Right lung (tissue), 10 donors: ENCODE measurements at places on chromosomes 11 and 22. TPM values are rescaled to one million over a fixed set of nuclear protein-coding genes. Genes with fewer than 3 reads are reported as not detected.

- no peak for DNase-seq
Measured at GRCh38 chr22:36387709-36387958, 133 bp downstream of the MYH9 start.

DNA sequence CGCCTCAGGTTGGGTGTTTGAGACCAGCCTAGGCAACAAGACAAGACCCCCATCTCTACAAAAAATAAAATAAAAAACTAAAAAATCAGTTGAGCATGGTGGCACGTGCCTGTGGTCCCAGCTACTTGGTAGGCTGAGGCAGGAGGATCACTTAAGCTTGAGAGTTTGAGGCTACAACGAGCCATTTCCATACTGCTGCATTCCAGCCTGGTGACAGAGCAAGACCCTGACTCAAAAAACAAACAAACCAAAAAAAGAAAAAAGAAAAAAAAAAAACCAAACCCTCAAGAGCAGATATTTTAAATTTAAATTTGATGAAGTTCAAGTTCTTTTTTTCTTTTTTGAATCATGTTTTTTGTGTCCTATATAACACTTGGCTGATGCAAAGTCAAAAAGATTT, 7.2 kb upstream of the CCDC83 start:
- DNase-seq: no peak

The BRSK2 gene
- polyA plus RNA-seq: 0.59 TPM

The INS gene
- not detected for polyA plus RNA-seq

The CBX7 gene
- polyA plus RNA-seq: 6.8 TPM

The OR2AT4 gene
- polyA plus RNA-seq: 0.03 TPM

DNA sequence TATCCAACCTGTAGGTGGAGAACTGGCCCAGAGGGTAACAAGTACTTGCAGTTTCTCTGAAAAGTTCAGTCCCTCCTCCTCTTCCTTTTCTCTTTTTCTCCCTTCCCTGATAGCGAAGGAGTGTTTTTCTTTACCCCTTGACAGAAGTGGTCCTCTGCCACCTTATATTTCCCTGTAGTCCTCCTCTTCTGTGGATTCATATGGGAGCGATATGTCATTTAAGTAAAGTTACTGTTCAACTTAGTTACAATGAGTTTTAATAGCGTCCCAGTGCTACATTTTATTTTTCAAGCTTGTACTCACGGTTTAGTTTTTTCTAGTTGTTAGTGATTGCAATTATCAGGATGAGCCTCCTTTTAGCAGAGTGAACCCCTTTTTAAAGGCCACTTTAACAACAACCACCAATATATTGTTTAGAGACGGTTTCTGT, 1.4 kb downstream of the PCF11 start:
- DNase-seq: no peak

DNA sequence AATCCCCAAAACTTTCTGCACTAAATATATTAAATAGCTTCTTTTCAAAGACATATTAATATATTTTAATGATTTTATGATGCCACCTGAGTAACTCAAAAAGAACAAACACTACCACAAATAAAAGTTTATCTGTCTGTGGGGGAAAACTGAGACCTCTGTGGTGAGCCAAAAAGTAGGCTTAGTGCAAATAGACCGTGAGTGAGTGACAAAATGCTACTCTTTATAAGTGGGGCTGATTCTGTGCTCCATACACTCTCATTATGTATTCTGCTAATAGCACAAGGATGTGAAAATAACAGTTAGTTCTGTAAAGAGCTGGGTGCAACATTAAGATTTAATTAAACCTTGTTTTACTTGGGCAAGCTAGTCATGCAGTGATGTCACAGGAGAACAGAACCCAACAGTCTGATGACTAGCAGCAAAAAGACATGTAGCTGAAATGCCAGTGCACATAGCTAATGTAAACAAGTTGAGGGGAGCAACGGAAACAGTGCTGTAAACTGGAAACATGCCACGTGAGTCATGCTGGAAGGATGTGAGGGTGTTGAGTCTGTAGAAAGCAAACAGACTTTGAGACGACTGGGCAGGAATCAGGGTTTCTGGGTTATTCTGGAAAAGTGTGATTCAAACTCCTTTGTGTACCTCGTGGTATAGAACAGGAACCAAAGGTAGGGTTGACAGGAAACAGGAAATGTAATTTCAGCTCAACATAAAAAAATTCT, 1130.4 kb downstream of the LRRC4C start:
- DNase-seq: peak; percentile 85

DNA sequence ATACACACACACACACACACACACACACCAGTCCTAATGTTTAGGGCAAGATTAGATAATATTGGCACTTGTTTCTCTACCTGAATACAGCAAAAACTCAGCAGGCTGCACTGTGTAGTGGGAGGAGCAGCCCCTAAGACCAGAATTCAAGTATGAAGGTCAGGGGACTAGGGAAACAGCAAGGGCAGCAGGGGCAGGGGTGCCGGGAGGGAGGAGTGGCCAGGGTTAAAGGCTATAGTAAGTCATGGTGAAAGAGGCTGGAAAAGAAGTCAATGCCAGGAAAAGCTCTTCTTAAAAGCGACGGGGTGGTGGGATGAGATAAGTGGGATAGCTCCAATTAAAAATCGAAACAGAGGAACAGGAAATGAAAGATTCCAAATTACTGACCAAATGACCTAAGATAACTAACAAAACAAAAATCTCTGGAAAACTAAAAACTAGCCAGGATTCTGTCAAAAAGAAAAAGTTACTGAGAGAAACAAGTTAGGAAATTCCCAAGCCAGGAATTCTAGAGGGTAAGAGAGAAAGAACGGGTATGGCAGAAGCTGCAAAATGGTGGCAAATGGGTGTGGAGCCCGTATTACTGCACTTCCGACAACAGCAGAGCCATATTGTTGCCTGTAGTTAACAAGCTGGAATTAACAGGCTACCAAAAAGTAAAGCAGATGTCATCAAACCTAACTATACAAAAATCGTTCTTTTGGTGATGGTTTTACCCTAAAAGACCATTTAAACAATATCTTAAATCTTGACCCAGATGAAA, 1.3 kb downstream of the ASCL3 start:
- DNase-seq: no peak

- DNase-seq: no peak
Measured at GRCh38 chr11:127252321-127252720, 251.8 kb upstream of the KIRREL3 start.

The LMNTD2 gene
- polyA plus RNA-seq: 2.8 TPM

DNA sequence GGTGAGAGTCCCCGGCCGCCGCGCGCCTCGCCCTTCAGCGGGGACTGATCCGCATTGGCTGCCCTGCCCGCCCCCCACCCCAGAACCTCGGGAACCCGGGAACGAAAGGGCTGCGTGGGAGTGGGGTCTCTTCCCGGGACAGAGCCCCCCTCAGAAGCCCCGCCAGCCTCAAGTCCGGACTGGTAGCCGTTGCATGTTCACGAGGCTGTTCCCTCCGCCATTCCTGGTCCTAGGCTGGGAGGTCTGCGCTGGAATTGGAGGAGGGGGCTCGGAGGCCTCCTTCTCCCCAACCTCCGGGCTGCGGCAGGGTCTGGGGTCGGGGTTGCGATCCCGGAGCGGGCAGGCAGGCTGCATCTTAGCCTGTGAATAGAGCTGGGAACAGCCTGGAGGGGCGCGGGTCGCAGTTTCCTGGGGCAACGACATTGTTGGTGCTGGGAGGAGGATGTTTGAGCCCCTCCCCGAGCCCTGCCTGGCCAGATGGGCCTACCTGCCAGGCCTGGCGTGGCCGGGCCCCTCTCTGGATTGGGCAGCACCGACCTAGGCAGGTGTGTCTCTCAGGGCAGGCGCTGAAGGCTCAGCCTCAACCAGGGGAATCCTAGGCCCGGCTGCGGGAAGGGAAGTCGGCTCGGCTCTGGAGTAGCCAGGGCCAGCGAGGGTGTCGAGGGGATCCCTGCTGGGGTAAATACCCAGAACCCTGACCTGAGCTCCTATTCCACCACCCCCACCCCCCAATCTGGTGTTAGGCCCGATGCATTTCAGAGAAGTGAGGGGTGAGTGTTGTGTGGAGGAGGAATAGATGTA, 670 bp downstream of the MAPK8IP1 start:
- DNase-seq: no peak

The RIMBP3C gene
- 0.09 TPM for polyA plus RNA-seq

DNA sequence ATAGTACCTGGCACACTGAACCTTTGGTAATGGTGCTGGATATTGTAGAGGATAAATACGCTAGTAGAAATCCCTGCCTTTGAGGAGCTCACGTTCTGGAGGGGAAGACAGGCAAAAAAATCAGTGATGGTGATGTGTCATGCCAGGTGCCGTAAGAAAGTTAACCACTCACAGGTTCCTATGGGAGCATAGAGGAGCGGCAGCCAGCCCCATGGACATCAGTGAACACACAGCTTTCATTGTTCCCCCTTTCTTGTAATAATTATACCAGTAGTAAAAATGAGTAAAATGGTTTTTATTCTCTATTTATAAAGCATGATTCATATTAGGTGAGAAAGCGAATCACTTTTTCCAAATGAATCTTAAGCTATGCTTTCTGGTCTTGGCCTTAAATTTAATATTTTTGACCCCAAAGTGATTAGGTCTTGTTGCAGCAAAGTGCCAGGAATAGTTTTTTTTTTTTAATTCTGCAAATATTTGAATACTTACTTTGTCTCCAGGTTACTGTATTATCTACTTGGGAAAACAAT, 57.9 kb downstream of the UVRAG start:
- DNase-seq: no peak

DNA sequence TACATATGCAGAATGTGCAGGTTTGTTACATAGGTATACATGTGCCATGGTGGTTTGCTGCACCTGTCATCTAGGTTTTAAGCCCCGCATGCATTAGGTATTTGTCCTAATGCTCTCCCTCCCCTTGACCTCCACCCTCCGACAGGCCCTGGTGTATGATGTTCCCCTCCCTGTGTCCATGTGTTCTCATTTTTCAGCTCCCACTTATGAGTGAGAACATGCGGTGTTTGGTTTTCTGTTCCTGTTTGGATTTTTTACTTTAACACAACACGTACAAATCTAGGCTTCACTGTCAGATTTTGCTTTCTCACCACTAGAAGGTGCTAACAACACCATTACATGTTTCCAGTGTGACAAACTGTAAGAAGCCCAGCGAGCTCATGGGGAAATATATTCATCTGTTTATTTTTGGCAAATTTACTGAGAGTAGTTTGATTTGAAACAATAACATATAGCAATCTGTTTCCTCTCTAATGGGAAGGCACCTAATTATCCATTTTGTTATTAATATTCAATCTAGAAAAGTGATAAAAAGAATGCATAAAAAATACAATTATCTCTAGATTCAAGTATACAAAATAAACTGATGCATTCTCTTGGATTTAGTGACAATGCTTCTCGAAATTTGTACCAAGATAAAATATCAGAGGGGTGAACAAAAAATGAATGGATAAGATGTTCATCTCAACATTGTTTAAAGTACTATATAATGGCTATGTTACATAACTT, 23.2 kb upstream of the BIRC3 start:
- no peak for DNase-seq

DNA sequence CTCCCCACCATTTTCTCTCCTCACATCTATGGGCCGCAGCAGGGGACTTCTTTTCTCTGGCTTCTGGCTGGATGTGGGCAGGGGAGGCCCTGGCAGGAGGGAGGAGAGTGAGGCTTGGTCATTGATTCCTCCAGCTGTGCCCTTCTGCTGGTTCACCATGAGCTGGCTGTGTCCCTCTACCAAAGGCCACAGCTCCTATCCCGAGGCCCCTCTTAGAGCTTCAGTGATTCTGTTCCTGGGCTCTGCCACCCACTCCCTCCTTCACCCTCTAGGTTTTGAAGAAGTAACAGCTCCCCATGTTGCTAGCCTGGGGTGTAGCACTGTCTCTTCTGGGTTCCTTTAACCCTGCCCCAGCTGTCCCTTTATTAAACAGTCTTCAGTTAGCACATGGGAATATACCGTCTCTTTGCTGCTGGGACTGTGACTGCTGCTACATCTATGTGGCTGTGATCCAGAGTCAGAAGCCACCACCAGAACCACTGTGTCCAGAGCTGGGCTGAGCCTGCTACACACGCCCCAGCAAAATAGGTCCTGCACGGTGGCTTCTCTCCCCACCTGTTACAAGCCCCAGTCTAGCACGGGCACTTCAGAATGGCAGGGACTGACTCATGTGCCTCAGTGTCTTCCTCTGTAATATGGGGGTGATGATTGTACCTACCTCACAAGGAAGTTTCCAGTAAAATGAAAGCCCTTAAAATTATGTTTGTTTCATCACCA, 578 bp upstream of the PARVG start:
- DNase-seq: no peak

The OR8G5 gene
- polyA plus RNA-seq: not detected

The TRIM22 gene
- 19.7 TPM for polyA plus RNA-seq

The UCP2 gene
- 47.5 TPM for polyA plus RNA-seq
